ENCODE measurements at places on chromosomes 2 and 18.

DNA sequence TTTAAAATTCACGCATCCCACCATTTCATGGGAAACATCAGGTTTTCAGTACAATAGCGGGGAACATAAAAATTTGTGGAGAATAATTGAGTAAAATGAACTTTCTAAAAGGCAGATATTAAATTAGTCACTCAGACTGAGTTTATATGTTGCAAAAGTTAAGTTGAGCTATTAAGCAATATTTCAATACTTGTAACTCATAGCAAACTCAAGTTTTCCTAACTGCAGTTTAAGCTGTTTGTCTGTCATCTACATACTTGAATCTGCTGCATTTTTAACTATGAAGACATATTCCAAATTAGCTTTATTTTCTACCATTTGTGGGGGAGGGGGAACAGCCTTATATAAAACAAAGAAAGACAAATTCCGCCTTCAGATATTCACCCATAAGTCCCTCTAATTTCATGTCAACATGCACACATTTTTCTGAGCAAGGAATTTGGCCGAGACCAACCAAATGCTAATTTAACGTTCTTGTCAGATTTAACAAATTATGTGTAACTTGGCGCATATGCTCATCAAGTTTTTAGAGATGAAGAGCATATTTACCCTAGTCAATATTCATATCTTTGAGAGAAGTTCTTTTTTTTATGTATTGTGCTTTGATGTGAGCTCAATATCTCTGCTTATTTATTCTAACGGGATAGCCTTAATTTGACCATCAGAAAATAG lies 462.9 kb downstream of the TXNL1 start:
- no peak for DNase-seq

DNA sequence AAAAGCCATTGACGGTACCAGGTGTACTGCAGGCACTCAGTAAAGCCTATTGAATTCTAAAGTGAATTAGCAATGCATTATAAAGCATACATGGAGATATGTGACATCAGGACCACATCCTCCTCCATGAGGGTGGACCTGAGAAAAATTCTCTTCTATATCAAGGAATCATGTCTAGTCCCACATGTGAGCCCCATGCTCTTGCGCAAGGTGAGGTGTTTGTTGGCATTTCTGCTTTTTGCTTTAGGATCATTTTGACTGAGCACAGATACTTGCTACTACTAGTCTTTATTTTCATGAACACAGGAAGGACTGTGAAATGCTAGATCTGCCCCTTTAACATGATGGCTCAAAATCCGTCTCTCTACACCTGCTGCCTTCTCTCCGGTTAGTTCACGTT lies 183.9 kb downstream of the CD226 start:
- no peak for DNase-seq

DNA sequence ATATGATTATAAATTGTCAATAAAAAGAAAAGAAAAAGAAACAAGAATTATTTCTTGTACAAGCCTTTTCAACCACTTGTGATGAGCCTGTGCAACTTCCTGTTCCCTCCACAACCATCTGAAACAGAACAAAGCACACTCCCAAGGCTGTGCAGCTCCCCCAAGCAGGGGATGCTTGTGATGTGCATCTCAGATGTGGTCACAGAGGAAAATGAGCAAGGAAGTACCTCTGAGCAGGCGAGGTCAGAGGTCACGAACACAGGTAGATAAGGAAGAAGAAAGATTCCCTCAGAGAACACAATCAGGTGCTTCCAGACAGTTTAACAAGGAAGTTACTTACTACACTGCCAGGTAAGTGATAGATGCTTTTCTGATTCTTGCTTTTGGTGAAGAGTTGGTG lies 274.8 kb upstream of the SLC39A10 start:
- DNase-seq = no peak

- DNase-seq = no peak
Measured at GRCh38 chr18:68557183-68557582, 157.7 kb downstream of the TMX3 start.

GRCh38 chr2:105320651-105321215 lies 8.8 kb downstream of the TGFBRAP1 start:
- DNase-seq = no peak

DNA sequence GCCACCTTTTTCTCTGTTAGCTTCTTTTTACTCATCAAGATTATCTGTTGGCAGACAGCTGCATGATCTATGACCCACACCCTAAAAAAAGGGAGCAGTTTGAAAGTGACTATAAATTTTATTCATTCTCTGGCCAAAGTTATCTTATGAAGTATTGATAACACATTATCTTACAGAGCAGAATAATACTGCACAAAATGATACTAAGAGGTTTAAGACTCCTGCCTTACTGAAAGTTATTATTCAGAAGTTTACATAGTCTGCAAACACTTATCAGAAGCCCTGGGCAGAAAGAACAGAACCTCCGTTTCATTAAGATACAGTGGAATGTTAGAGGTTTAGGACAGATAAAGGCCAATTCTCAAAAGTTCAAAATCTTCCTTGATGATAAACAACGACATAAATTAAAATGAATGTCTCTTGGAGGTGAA lies 78.2 kb downstream of the ZEB2 start:
- DNase-seq = no peak
